ENCODE measurements at places on chromosomes 6 and 20. TPM values are rescaled to one million over a fixed set of nuclear protein-coding genes. Genes with fewer than 3 reads are reported as not detected.
A peak's percentile ranks its signal among the peaks of the same experiment; 100 is the strongest.

- peaks cover 35% of the 10 kb centered on the region for H3K36me3 ChIP-seq
- H3K4me1 ChIP-seq, result no peaks in the 10 kb centered on the region
- no peak overlapping the region for H3K4me3 ChIP-seq
- H3K27ac ChIP-seq, result no peak overlapping the region
Measured at GRCh38 chr6:56555438-56555872, 87.2 kb downstream of the DST start.

GRCh38 chr6:56386717-56387116, 139.3 kb upstream of the COL21A1 start:
- no peaks in the 10 kb centered on the region for H3K27me3 ChIP-seq
- H3K4me1 ChIP-seq, result peaks cover 6% of the 10 kb centered on the region
- DNase-seq, result no peak
- H3K4me3 ChIP-seq, result no peak overlapping the region
- no peak overlapping the region for H3K27ac ChIP-seq
- H3K36me3 ChIP-seq, result no peaks in the 10 kb centered on the region

GRCh38 chr20:12914804-12915203, 94.0 kb upstream of the SPTLC3 start:
- H3K27ac ChIP-seq, result no peak overlapping the region
- no peak overlapping the region for H3K4me3 ChIP-seq
- H3K4me1 ChIP-seq, result peaks cover 19% of the 10 kb centered on the region
- peaks cover 2% of the 10 kb centered on the region for H3K27me3 ChIP-seq
- no peaks in the 10 kb centered on the region for H3K36me3 ChIP-seq

GRCh38 chr6:137866200-137866913, 702 bp upstream of the TNFAIP3 start:
- peaks cover 31% of the 10 kb centered on the region for H3K27me3 ChIP-seq
- H3K36me3 ChIP-seq, result no peaks in the 10 kb centered on the region
- 0 out of 2 replicates have a peak overlapping the region, but pooled peaks have one; percentile 58 for H3K27ac ChIP-seq
- H3K4me1 ChIP-seq, result peaks cover 48% of the 10 kb centered on the region
- peak overlapping the region; percentile 79 for H3K4me3 ChIP-seq

- H3K36me3 ChIP-seq, result no peaks in the 10 kb centered on the region
- no peak for DNase-seq
- no peaks in the 10 kb centered on the region for H3K27me3 ChIP-seq
- H3K4me3 ChIP-seq, result no peak overlapping the region
Measured at GRCh38 chr6:129546702-129547101, 163.3 kb downstream of the ARHGAP18 start.

- H3K27ac ChIP-seq, result no peak overlapping the region
- peaks cover 14% of the 10 kb centered on the region for H3K4me1 ChIP-seq
- H3K27me3 ChIP-seq, result no peaks in the 10 kb centered on the region
- no peak for DNase-seq
- peaks cover 6% of the 10 kb centered on the region for H3K36me3 ChIP-seq
- H3K4me3 ChIP-seq, result no peak overlapping the region
Measured at GRCh38 chr6:134031696-134032255, 20.6 kb downstream of the SLC2A12 start.

DNA sequence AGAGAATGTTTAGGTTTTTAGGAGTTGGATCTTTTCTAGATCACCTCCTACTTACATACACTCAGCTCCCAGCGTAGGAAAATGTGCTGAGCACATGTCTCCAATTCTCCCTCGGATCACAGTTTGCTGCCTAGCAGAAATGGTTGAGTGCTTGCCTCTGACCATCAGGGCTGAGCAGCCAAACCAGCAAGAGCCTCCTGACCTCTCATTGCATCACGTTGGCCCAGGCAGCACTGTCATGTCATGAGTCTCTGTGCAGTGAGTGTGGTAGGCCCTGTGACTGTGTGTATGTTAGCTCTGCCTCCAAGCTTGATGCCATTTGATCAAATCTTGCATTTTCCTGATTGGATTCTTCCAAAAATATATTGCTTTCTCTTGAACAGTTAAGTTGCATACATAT, 112.0 kb downstream of the LRRC1 start:
- no peak overlapping the region for H3K27ac ChIP-seq
- H3K36me3 ChIP-seq, result peaks cover 6% of the 10 kb centered on the region
- no peak overlapping the region for H3K4me3 ChIP-seq
- H3K27me3 ChIP-seq, result no peaks in the 10 kb centered on the region

DNA sequence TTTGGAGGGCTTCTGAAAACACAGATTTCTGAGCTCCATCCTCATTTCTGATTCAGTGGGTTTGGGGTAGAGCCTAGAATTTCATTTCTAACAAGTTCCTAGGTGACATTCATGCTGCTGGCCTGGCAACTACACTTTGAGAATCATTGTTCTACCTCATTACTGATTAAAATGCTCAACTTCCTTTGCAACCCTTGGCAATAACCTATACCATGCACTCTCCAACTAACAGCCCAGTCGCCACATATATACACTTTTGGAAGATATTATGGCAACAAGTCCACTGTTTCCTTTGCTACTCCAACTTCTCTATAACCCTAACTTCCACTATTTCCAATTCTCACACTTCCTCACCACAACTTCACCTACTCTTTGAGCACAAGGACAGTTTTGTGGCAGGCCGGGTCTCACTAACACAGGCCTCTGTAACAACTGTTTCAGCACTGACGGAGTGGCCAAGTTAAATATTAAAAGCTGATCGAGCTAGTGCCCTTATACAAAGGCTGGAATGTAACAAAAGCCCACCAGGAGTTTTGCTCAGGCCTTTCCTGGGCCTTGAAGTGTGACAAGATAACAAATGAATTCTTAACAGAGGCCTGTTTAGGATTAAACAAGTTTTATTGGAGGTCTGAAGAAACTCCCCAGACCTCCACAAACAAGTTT, 32.1 kb upstream of the RAB23 start:
- no peaks in the 10 kb centered on the region for H3K4me1 ChIP-seq
- no peak overlapping the region for H3K27ac ChIP-seq
- no peak overlapping the region for H3K4me3 ChIP-seq
- H3K36me3 ChIP-seq, result no peaks in the 10 kb centered on the region
- H3K27me3 ChIP-seq, result no peaks in the 10 kb centered on the region

GRCh38 chr20:58700121-58700821, 7.7 kb downstream of the NPEPL1 start:
- peaks cover 9% of the 10 kb centered on the region for H3K4me1 ChIP-seq
- H3K27ac ChIP-seq, result peak overlapping the region; percentile 94
- no peaks in the 10 kb centered on the region for H3K27me3 ChIP-seq

GRCh38 chr20:7897781-7898364, 42.4 kb downstream of the HAO1 start:
- no peaks in the 10 kb centered on the region for H3K4me1 ChIP-seq
- H3K27ac ChIP-seq, result no peak overlapping the region
- DNase-seq, result no peak
- H3K27me3 ChIP-seq, result no peaks in the 10 kb centered on the region
- H3K4me3 ChIP-seq, result no peak overlapping the region

GRCh38 chr6:36800223-36801076, 38.8 kb downstream of the CPNE5 start:
- H3K27me3 ChIP-seq, result no peaks in the 10 kb centered on the region
- no peaks in the 10 kb centered on the region for H3K36me3 ChIP-seq
- H3K4me3 ChIP-seq, result no peak overlapping the region
- H3K4me1 ChIP-seq, result peaks cover 24% of the 10 kb centered on the region

Gene JAG1
- total RNA-seq, result 38.3 TPM

Gene DCDC2
- 1.4 TPM for total RNA-seq

Gene HFE
- 1.9 TPM for total RNA-seq

Gene C20orf202
- 0.22 TPM for total RNA-seq

Gene HTR1E
- total RNA-seq, result 0.09 TPM

Gene HLA-DQA1
- 0.92 TPM for total RNA-seq

Gene MMP24
- total RNA-seq, result 7.2 TPM

Gene MEI4
- total RNA-seq, result 0.18 TPM

Gene FERMT1
- total RNA-seq, result 17.6 TPM

Gene PRL
- total RNA-seq, result not detected

Gene VGLL2
- not detected for total RNA-seq

Gene GPX5
- total RNA-seq, result not detected

Gene PMEPA1
- 29.8 TPM for total RNA-seq
